Activated naive CD4-positive, alpha-beta T cell (primary cell): ENCODE measurements at places on chromosomes 6 and 20.

GRCh38 chr20:54208548-54209176 is 775 bp downstream of the PFDN4 start:
- DNase-seq: no peak

DNA sequence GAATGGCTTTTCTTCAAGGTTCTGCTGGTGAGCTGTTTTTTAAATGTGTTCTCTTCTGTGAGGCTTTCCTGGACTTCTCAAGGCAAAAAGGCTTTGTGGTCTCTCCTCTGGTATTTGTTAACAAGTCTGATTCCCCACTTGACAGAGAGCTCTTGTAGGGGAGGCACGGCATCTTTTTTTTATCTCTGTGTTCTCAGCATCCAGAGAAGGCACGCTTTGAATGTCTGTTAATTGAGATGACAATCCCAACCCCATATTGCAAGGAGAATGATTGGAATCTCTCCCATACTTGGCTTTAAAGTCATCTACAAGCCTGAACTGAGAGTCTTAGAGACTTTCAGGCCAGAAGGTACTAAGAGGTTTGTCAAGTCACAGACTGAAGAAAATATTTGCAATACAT is 22.6 kb downstream of the EDN1 start:
- DNase-seq: no peak

GRCh38 chr6:153210083-153210482 is 79.0 kb upstream of the RGS17 start:
- DNase-seq: no peak

DNA sequence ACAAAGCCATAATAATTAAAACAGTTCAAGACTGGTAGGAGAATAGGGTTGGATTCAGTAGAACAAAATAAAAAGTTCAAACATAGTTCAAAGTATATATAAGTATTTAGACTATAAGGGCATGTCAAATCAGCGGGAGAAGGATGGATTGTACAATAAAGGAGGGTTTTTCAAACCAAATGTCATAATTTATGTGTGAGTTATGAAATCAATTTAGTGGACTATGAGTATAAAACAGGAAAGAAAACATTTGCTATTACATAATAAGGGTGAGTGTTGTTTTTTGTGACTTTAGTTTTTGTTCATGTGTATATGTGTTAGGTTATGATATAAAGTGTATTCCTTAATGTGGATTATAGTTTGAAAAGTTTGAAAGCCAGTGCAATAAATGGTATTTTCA is 10.6 kb downstream of the ORC3 start:
- DNase-seq: no peak

- DNase-seq: no peak
Measured at GRCh38 chr20:35131934-35132333, 15.2 kb downstream of the EDEM2 start.

DNA sequence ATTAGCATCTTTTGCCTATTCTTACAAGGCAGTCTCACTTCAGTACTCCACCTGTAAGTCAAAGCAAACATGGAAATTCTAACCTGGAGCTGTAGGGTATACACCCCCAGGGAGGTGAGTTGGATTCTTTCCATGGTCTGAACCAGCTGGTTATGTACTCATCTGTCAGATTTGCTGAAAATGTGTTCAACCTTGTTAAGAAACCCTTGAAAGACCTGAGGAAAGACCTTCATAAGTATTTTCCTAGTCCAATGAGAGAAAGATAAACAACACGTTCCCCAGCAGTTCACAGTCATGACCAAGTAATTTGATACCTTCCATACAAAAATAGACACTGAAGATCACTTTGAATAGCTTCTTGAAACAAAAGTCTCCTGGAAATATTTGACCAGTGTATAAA is 42.5 kb downstream of the ID4 start:
- no peak for DNase-seq

DNA sequence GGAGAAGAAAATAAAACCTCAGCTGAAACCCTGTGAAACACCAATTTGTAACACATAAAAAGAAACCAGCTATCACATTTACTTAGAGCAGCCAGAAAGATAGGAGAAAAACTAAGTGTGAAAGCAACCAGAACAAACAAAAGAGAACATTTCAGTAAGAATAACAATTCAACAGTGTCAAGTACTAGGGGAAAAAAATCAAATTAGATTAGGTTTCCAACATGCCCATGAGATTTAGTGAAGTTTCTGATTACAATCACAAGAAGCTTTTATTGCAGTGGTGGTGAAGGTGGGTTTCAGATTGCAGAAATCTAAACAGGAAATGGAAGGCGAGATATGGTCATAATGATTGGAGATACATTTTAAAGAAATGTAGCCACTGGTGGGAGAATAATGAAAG is 22.1 kb upstream of the TRDN start:
- DNase-seq: no peak

DNA sequence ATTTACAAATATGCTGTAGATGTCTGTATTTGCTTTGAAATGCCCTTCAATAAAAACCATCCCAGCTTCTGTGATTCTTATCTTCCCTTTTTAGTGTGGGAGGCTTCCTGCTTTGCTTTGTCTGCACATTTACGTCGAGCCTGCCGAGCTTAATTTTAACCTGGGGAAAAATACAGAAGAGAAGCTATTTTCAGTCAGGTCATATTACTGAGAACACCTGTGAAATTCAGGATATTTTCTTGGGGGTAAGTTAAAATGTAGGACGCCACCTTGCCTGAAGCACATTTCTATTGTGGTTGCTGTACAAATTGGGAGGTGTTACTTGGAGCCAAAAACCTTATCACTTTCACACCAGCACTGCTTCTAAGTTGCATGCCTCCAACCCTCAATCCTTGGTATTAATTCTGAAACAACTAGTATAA is 43.6 kb upstream of the FUCA2 start:
- no peak for DNase-seq

DNA sequence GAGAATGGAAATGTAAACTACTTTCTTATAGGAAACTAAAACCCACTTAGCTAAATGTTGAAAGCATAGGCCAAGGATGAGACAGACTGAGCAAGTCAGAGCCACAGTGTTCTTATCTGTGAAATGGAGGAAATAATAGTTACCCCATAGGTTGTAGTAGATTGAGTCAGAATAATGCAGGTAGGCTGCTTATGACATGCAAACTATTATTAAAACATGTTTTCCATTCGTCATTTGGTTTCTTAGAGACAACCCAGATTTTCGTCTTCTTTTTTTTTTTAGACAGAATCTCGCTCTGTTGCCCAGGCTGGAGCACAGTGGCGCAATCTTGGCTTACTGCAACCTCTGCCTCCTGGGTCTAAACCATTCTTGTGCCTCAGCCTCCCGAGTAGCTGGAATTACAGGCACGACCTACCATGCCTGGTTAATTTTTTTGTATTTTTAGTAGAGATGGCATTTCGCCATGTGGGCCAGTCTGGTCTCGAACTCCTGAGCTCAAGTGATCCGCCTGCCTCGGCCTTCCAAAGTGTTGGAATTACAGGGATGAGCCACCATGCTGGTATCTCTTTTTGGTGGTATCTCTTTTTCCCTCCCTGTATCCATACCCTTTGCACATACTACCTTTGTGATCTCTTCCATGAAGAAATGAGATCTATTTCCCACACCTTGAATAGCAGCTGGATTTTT is 196.5 kb upstream of the ZNF217 start:
- no peak for DNase-seq

DNA sequence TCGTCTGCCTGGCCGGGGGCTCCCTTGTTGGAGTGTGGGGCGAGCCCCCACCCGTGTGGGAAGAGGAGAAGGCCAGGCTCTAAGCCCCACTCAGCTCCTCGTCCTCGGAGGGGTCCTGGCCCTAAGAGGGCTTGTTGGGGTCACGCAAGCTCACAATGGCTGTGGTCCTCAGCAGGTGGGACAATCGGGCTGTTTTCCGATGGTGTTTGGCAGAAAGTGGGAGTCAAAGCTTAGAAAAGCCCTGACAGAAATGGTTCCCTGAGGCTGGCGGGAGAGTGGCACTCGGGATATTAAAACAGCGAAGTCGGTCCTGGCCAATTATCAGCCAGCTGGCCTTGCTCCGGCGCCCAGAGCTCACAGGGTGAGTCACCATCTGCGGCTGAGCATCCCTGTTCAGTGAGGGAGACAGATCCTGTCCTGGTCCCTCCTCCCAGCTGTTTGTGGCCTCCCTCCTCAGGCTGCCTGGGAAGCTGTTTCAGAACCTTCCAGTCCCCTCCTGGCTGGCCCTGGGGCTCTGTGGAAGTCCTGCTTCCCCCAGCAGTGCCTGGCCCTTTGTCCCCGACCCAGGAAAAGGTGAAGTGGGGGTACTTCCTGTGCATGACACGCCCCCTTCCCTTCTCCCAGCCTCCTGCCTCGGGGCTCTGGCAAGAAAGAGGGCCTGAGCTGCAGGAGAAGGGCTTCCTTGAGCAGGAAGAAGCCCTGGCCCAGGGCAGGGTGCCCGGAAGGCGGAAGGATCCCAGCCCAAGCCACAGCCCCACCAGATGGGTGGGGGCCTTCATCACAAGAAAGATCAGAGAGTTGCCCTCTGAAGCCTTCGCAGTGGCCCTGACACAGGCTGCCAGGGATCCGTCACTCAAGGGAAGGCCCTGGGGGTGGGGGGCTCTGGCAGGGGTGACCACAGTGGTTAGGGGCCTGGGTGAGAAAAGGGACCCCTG is 53.6 kb upstream of the BHLHE23 start:
- no peak for DNase-seq

GRCh38 chr6:3946778-3947177 is 97.6 kb downstream of the FAM50B start:
- DNase-seq: no peak

DNA sequence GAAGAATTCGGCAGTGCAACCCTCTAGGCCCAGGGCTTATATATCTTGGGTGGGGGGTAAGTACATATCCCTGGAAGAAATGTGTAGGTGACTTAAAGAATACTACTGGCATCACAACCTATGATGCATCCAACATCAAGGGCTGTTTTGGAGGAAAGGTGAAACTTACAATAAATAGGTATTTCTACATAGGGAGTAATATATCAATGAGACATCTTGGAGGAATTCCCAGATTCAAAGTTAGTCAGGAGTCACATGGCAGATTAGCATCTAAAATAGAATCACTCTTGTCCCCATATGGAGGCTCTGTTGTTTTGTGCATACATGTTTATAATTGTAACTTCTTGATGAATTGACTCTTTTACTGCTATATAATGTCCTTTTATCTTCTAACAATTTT is 375.5 kb downstream of the PAX1 start:
- DNase-seq: no peak

DNA sequence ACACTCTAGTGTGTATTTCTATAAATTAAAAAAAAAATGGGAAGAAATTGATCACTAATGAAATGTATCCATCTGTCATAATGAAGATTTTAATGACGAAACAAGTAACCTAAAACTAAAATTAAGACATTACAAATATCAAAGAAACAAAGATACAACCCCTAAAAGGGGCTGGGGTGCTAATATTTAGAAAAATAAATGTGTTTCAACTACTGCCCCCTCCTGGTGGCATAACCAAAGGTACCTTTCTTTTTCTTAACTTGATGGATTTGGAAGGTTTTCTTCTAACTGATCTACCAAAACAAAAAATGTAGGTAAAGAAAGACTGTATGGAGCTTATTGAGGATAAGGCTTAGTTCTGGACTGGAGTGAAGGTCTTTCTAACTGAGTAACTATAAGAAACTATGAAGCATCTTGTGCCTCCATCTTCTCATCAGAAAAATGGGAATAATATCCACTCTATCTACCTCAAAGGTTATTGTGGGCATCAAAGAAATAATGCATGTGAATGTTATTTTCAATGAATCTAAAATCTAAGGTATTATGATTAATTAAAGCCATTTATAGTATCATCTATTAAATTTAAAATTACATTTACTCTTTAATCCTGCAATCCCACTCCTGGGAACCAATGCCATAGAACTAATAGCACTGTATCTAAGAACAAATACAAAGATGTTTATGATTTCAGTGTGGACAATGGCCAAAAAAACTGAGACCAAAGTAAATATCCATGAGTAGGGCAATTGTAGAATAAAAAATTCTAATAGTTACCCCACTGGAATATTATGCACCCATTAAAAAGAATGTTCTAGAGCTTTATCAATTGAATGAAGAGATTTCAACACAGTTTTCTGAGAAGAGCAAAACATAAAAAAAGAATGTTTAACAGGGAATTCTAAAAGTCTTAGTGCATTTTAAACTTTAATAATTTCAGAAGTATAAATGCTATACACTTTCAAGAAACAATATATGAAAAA is 117.2 kb downstream of the BACH2 start:
- DNase-seq: no peak

- no peak for DNase-seq
Measured at GRCh38 chr6:130282234-130282995, 59.7 kb upstream of the SAMD3 start.

DNA sequence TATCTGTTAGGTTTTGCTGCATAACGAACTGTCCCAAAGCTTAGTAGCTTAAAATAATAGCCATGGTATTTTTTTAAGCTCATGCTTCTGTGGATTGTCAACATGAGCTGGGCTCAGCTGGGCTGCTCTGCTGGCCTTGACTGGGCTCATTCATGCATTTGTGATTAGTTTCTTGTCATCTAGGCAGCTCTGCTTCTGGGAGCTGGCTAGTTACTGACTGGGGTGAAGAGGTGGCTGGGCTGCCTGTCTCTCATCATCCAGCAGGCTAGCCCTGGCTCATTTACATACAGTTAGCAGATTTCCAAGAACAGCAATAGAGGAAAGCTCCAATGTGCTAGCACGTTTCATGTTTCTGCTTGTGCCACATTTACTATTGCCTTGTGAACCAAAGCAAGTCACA is 165.1 kb upstream of the PCSK2 start:
- DNase-seq: no peak

DNA sequence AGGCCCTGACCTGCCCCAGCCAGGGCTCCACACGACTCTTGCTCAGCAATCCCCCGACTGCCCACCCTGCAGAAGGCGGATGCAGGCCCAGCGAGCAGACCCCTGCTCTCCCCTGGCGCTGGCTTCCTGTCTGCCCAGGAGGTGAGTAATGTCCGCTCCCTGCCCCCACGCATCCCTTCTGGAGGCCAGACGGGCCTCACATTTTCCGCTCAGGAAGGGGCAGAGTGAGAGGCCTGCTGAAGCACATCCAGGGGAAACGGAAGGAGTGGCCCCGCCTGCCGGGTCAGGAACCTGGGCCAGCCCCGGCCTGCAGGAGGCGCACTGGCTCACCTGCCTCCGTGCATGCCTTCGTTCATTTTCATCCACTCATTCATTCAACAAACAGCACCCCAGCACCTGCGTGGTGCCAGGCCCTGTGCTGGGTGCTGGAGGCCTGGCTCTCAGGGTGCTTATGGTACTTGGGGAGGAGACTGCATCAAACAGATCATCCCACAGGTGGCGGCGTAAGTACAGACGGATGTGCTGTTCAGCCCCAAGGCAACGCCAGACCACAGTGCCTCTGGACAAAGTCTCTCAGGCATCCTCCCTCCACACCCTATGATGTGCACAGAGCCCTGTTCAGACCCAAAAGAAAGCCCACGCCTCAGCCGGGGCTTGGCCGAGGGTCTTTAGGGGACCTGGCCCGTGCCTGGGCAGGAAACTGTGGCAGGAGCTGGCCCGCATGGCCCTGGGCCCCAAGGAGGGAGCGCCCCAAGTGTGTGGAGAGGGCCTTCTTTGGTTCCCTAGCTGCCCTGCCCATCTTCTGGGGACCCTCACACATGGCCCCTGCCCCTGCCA is 112.1 kb downstream of the ASXL1 start:
- no peak for DNase-seq

DNA sequence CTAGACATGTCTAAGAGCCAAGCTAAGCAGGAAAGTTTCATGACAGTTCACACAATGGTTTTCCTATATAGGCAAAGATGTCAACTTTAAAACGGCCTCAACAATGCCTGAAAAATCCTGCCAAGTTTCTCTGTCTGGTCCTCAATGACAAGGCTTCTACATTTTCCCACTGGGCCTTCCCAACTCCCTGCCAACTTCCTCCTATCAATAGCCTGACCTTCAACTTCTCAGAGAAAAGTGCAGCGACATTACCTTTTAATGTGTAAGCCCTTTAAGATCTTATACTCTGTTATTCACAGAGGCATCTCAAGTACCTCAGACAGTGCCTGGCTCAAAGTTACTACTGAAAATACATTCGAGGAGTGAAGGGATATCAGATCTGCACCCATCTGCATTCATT is 56.2 kb upstream of the BTBD3 start:
- no peak for DNase-seq
